ENCODE measurements at places on chromosomes 16 and 17.
A peak's percentile ranks its signal among the peaks of the same experiment; 100 is the strongest.

GRCh38 chr17:80101011-80101945 lies at the start of gene GAA:
TSS of gene GAA (plus strand) at chr17:80101581. CDS start at chr17:80104587, 3,006 bp downstream.
- peak; percentile 88 for DNase-seq

- no peak for DNase-seq
Observed at GRCh38 chr16:75529959-75530358, 5.9 kb downstream of the CHST5 start.

GRCh38 chr16:79404571-79404970 lies 196.0 kb downstream of the MAF start:
- no peak for DNase-seq

GRCh38 chr17:61381537-61381936 lies 18.1 kb upstream of the TBX2 start:
- no peak for DNase-seq

DNA sequence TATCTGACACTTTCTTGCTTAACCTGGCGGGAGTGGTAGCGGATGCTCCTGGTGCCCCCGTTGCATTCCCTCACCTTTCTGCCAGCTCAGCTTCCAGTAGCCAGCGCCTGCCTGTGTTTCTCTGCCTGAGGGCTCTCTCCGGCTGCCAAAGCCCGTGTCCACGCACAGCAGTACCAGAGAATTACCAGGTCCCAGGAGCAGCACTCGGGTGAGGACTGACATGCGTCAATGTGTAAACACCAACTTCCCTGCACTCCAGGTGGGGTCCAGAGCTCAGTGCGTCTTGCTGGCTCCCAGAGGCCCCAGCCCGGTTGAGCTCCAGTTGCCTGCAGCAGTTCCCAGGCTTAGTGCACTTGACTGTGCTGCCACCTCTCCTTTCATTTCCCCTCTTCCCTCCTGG lies 54.8 kb downstream of the CDH13 start:
- DNase-seq = no peak

Data from GM06990 (cell line).